ENCODE measurements at places on chromosomes 5 and 9. TPM values are rescaled to one million over a fixed set of nuclear protein-coding genes. Genes with fewer than 3 reads are reported as not detected.

DNA sequence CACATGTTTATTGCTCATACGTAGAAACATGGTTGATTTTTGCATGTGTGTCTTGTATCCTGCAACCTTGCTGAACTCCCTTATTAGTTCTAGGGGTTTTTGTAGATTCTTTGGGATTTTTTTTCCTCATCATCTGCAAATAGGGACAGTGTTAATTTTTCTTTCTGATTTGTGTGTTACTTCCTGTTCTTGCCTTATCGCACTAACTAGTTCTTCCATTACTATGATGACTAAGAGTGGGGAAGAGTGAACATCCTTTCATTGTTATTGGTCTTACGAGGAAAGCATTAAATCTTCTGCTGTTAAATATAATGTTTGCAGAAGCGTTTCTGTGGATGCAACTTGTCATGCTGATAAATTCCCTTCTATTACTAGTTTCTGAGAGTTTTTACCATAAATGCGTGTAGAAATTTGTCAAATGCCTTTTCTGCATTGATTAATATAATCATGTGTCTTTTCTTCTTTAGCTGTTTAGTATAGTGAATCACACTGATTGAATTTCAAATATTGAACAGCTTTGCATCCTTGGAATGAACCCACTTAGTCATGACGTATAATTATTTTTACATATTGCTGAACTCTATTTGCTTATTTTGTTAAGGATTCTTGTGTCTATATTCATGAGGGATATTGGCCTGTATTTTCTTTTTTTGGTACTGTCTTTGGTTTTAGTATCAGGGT is 32.1 kb upstream of the RNF130 start:
- H3K4me1 ChIP-seq: no peaks in the 10 kb centered on the region
- no peak overlapping the region for H3K4me3 ChIP-seq
- H3K36me3 ChIP-seq: no peaks in the 10 kb centered on the region
- no peak for DNase-seq
- peaks cover 5% of the 10 kb centered on the region for H3K27me3 ChIP-seq

DNA sequence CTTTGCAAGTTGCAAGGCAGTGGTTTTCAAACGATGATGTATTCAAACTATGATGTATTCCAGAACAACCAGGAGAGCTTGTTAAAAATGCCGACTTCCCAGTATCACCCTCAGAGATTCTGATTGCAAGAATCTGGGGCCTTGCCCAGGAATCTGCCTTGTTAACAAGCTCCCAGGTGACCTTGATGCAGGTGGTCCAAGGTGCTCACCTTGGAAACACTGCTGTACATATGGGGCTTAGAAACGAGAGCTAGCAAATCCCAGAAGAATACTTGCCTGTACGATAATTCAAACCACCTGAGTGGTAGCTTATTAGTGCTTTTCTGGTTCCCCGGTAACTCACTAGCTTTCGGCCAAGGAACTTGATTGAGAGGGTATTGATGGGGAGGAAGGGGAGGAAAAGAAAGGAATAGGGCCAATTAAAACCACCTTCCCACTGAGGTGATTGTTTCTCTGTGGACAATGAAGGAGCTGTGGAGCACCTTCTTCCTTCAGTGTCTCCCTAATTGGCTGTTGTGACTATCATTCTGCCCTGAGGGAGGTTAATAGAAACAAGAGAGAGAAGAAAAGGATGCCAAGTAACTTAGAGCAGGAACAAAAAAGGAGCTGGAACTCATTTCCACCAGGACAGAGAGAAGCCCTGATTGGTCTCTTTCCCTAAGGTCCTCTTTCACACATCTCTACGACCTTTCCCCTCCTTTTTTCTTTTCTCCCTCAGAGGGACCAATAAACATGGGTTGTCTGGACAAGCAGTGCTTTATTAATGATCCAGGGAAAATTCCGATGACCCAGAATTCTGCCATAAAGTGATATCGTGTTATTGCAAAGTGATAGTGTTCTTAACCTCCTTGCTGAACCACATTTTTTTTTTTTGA is 218.8 kb downstream of the TMEM167A start:
- H3K36me3 ChIP-seq: no peaks in the 10 kb centered on the region
- no peak for DNase-seq
- no peaks in the 10 kb centered on the region for H3K27me3 ChIP-seq
- no peak overlapping the region for H3K4me3 ChIP-seq

DNA sequence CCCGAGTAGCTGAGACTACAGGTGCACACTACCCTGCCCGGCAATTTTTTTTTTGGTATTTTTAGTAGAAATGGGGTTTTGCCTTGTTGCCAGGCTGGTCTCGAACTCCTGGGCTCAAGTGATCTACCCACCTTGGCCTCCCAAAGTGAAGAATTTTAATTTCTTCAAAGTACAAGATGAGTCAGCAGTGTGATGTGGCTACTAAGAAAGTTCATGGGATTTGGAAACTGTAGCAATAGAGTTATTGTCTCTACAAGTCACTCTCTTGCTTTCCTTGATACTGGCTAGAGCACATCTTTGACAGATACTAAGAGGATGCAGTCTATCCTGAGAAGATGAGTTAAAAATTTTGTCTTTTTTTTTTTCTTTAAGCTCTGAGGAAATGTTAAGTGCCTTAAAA is 1.6 kb downstream of the CREB3 start:
- no peaks in the 10 kb centered on the region for H3K27me3 ChIP-seq
- H3K36me3 ChIP-seq: peaks cover 52% of the 10 kb centered on the region
- peaks cover 23% of the 10 kb centered on the region for H3K4me1 ChIP-seq
- DNase-seq: no peak
- peak overlapping the region; percentile 11 for H3K27ac ChIP-seq

CDH12 gene
- not detected for total RNA-seq

DNA sequence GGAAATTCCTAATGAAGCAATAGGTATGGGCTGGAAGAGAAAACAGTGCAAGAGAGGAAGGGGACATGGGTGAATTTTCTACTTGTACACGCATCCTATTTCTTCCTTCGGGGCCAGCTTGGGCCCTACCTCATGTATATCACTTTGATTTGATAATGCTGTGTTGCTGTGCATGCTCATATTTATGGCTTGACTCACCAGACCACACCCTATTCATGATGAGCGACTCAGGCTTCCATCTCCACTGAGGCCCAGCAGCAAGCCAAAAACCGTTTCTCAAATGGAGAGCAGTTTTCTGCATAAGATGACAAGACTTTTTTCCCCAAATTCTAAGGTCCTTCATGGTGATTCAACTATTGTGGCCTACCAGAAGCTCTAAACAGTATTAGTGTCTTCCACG is 2039.1 kb upstream of the CDH9 start:
- no peak overlapping the region for H3K27ac ChIP-seq
- no peaks in the 10 kb centered on the region for H3K27me3 ChIP-seq
- H3K4me3 ChIP-seq: no peak overlapping the region

DNA sequence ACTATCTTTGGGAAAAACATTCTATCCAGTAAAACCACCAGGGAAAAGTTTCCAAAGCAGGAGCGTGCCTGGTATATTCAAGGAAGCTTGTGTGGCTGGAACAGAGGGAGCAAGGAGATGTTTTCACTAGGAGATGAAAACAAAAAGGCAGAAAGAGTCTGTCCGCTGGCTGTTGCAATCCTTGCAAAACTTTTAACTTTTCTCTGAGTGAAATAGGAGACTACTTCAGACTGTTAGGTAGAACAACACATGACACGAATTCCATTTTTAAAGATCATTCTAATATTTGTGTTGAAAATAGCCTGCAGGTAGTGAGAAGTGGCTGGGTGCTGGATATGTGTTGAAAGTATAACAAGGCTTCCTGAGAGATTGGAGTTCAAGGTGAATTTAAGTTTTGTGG is 69.5 kb downstream of the PRR16 start:
- no peaks in the 10 kb centered on the region for H3K4me1 ChIP-seq
- H3K27me3 ChIP-seq: no peaks in the 10 kb centered on the region
- no peak overlapping the region for H3K27ac ChIP-seq
- no peaks in the 10 kb centered on the region for H3K36me3 ChIP-seq
- no peak for DNase-seq
- no peak overlapping the region for H3K4me3 ChIP-seq

Data from activated CD4-positive, alpha-beta memory T cell treated with anti-CD3 and anti-CD28 coated beads, Interleukin-2, amount 10 ng/mL, durations not matched to agents 7 days and 5 days (primary cell).